ENCODE measurements at places on chromosomes 5 and 9.

- no peak for DNase-seq
These were observed 271.3 kb upstream of the DMAC1 start for GRCh38 chr9:8070779-8071444.

DNA sequence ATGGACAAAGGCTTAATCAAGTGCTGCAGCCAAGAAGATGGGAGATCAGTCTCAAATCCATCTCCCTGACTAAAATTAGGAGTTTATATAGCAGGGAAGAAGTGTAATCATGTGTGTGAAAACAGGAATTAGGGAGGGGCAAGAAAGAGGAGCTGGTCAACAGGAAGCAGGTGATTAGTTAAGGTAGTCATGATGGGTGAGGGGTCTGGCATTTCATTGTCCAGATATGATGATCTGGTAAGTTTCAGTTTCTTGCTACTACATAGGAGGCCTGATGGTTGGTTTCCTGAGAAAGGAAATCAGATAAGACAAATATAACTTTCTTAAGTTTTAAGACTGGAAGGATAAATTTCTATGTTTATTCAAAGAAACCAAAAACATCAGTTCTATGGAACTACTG lies 455.6 kb upstream of the GRAMD2B start:
- DNase-seq = no peak

DNA sequence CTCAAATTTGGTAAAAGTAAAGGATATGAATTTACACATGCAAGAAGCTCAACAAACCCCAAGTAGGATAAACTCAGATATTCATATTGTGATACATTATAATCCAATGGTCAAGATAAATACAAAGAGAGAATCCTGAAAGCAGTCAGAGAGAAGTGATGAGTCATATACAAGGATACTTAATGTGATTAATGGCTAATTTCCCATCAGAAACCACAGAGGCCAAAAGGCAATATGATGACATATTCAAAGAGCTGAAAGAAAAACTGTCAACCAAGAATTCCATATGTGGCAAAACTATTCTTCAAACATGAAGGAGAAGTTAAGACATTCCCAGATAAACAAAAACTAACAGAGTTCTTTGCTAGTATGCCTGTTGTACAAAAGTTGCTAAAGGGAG lies 19.5 kb upstream of the IRF1 start:
- peak; percentile 95 for DNase-seq

GRCh38 chr5:111121926-111122325 lies 29.8 kb downstream of the WDR36 start:
- DNase-seq = no peak

GRCh38 chr5:32304622-32305021 lies 8.1 kb downstream of the MTMR12 start:
- no peak for DNase-seq

All from HCEC 1CT (cell line).